ENCODE measurements at places on chromosomes 4 and X.

GRCh38 chr4:92182006-92182735, 121.6 kb upstream of the GRID2 start:
- H3K4me3 ChIP-seq, result no peak overlapping the region
- no peaks in the 10 kb centered on the region for H3K27me3 ChIP-seq
- no peaks in the 10 kb centered on the region for H3K36me3 ChIP-seq
- no peak for DNase-seq
- no peaks in the 10 kb centered on the region for H3K4me1 ChIP-seq

DNA sequence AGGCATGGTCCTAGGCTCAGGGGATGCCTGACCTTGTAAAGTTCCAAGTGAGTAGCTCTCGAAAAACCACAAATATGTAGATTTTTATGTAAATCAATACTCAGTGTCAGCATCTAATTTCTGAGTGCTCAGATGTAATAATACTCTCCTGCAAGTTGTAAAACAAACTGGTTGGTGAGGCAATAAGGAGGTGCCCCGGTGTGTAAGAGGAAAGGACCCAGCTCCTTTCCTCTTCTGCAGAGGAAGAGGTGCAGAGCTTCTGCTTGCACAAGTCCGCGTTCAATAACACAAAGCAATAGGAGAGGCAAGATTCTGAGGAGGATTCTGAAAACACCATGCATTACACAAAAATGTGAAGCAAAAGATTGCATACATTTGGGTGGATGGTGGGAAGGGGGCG, 43.6 kb upstream of the ENPP6 start:
- no peaks in the 10 kb centered on the region for H3K36me3 ChIP-seq
- no peak overlapping the region for H3K4me3 ChIP-seq
- H3K27ac ChIP-seq, result no peak overlapping the region
- no peak for DNase-seq
- H3K27me3 ChIP-seq, result no peaks in the 10 kb centered on the region
- H3K4me1 ChIP-seq, result no peaks in the 10 kb centered on the region

- H3K4me1 ChIP-seq, result no peaks in the 10 kb centered on the region
- H3K4me3 ChIP-seq, result no peak overlapping the region
- DNase-seq, result no peak
- H3K27me3 ChIP-seq, result no peaks in the 10 kb centered on the region
Observed at GRCh38 chr4:85725721-85726170, 250.8 kb downstream of the ARHGAP24 start.

DNA sequence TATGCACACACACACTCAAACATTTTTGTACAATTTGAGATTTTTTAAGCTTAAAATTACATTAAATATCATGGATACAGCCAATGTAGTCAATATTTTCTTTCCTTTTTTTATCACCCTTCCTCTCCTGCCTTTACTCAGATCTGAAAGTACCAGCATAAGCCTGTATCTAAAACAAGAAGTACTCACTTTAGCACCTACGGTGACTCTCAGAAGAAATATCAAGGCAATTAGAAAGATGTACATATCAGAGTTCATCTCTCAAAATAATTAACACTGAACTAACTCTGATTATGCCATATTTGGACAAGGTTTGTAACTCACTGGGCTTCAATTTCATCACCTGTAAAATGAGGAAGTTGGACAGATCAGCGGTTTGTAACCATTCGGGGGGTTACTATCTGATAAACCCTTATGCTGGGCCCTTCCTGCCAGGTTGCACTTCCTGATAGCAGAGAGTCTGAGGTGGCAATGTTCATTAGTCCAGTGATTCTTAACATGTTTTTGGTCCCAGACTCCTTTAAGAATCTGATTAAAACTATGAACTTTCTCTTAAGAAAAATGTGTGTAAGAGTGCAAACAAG, 5.7 kb upstream of the GPR174 start:
- no peak overlapping the region for H3K4me3 ChIP-seq
- no peaks in the 10 kb centered on the region for H3K36me3 ChIP-seq
- no peak for DNase-seq
- no peaks in the 10 kb centered on the region for H3K4me1 ChIP-seq
- H3K27ac ChIP-seq, result no peak overlapping the region

GRCh38 chr4:85823295-85823694, 348.3 kb downstream of the ARHGAP24 start:
- H3K4me1 ChIP-seq, result peaks cover 9% of the 10 kb centered on the region
- H3K36me3 ChIP-seq, result no peaks in the 10 kb centered on the region
- H3K27me3 ChIP-seq, result no peaks in the 10 kb centered on the region
- no peak overlapping the region for H3K4me3 ChIP-seq
- DNase-seq, result no peak

DNA sequence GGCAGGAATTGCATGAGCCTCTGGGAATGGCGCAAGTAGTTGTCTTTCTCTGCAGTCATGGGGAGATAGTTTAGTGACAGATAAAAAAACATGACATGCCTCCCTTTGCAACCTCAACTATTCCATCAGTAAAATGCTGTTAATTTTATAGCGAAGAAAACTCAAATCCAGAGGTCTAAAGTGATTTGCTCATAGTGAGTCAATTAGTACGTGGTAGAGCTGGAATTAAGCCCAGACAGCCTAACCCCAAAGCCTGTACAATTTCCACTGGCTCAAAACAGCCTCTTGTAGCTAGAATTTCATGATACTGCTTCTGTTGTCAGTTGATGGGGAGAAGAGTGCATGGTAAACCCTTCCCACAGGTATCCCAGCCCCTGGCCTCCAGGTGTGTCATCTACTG, 81.3 kb upstream of the TRPC5 start:
- no peaks in the 10 kb centered on the region for H3K27me3 ChIP-seq
- no peaks in the 10 kb centered on the region for H3K4me1 ChIP-seq
- DNase-seq, result no peak
- no peak overlapping the region for H3K4me3 ChIP-seq
- no peak overlapping the region for H3K27ac ChIP-seq

DNA sequence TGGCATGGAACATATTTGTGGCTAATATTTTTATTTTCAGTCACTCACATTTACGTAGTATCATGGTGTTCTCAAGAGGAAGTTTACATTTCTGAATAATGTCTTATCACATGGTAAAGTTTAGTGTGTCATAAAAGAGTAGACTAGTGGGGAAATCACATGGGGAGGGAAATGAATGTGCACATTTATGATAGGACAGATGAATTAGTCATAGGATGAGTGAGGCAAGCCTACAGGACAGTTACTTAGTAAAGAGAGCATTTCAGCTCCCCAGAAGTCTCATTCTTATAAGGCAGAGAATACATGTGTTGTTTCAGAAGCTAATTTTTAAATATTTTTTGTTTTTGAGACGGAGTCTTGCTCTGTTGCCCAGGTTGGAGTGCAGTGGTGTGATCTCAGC, 6.2 kb downstream of the GK start:
- H3K27ac ChIP-seq, result no peak overlapping the region
- no peak for DNase-seq
- no peak overlapping the region for H3K4me3 ChIP-seq

- H3K27ac ChIP-seq, result peak overlapping the region; percentile 68
- no peaks in the 10 kb centered on the region for H3K27me3 ChIP-seq
- peaks cover 13% of the 10 kb centered on the region for H3K4me1 ChIP-seq
- H3K36me3 ChIP-seq, result no peaks in the 10 kb centered on the region
Observed at GRCh38 chr4:185204238-185204910, 574 bp upstream of the CFAP97 start.

GRCh38 chr4:89358935-89359638, 51.5 kb upstream of the GPRIN3 start:
- no peaks in the 10 kb centered on the region for H3K27me3 ChIP-seq
- H3K27ac ChIP-seq, result no peak overlapping the region
- no peak for DNase-seq
- no peaks in the 10 kb centered on the region for H3K36me3 ChIP-seq

DNA sequence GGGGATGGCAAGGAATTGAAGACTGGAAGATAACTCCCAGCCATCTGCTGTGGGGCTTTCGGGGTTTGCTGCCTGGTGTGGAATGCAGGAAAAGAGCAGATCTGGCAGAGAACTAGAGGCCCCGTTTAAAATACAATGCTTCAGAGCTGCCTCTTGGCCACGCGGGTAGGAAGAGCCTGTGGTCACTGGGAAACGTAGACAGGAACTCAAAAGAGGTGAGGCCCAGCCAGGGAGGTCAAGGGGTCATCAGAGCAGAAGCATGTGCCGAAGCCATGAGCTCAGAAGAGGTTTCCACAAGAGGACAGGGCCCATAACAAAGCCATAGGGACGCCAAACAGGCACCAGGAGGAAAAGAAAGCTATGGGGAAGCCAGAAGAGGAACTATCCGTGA, 14.5 kb upstream of the STS start:
- H3K4me1 ChIP-seq, result peaks cover 14% of the 10 kb centered on the region
- no peak overlapping the region for H3K27ac ChIP-seq
- no peaks in the 10 kb centered on the region for H3K27me3 ChIP-seq
- H3K36me3 ChIP-seq, result no peaks in the 10 kb centered on the region
- DNase-seq, result no peak

DNA sequence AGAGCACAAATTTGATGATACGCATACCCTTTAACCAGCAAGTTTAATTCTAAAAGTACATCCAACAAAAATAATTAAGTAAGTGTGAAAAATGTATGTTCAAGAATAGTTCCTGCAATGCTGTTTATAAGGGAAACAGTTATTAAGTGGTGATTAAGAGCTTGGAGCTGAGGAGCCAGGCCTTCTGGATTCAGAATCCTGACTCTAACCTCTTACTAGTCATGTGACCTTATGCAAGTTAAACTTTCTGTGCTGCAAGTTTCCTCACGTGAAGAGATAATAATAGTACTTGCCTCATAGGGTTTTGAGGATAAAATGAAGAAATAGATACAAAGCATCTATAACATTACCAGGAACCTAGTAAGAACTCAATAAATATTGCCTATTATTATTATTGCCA, 77.7 kb downstream of the FAM13A start:
- no peaks in the 10 kb centered on the region for H3K36me3 ChIP-seq
- no peaks in the 10 kb centered on the region for H3K4me1 ChIP-seq
- H3K27me3 ChIP-seq, result no peaks in the 10 kb centered on the region
- H3K27ac ChIP-seq, result no peak overlapping the region
- no peak overlapping the region for H3K4me3 ChIP-seq

DNA sequence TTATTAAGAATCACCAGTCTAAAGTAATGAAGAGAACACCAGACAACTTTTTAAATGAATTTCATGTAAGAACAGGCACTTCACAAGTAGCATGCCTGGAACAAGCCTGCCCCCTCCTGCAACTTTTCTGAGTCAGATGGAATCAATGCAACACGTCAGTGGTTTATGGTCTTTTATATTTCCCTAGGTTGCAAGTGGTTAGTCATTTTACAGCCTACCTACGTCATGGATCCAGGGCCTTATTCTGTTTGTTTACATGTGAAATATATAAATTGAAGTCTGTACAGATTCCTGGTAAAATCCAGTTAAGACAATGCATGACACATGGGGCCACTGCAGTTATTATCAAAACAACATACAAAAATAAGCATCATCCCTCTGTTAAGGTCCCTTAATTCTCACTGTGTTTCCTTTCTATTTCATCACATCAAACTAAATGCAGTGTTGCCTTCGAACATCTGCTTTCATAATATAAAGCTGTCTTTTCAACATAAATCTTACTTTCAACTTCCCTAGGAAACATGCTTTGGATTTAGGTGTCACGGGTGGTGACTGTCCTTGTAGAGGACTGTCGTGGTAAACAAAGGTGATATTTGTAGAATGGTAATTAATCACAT, 309.3 kb downstream of the FRMPD4 start:
- peaks cover 2% of the 10 kb centered on the region for H3K27me3 ChIP-seq
- no peak overlapping the region for H3K4me3 ChIP-seq

- H3K36me3 ChIP-seq, result no peaks in the 10 kb centered on the region
- H3K4me3 ChIP-seq, result no peak overlapping the region
- DNase-seq, result no peak
- H3K4me1 ChIP-seq, result no peaks in the 10 kb centered on the region
Observed at GRCh38 chr4:101835121-101835904, 44.8 kb downstream of the BANK1 start.

GRCh38 chr4:156971165-156971675, 379 bp downstream of the PDGFC start:
- DNase-seq, result no peak
- peaks cover 3% of the 10 kb centered on the region for H3K4me1 ChIP-seq
- H3K36me3 ChIP-seq, result no peaks in the 10 kb centered on the region
- H3K4me3 ChIP-seq, result peak overlapping the region; percentile 88
- no peaks in the 10 kb centered on the region for H3K27me3 ChIP-seq
- H3K27ac ChIP-seq, result peak overlapping the region; percentile 68

DNA sequence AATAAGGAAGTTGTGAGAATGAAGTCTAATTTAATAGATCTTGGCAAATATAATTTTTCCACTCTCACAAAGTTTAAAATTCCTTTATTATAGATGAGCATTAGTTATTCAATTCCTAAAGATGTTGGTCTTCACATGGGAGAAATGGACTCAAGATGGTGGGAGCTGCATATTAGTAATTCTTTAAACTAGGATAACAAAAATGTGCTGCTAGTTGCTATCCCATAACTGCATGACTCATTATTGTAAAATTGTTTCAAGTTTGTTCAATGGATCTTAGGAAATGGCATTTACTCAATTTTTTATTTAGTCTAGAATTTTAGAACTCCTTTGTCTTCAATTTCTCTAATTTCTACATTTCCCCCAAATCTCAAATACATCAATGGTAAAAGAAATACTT, 155.8 kb downstream of the ATP10D start:
- H3K27me3 ChIP-seq, result no peaks in the 10 kb centered on the region
- no peaks in the 10 kb centered on the region for H3K4me1 ChIP-seq

DNA sequence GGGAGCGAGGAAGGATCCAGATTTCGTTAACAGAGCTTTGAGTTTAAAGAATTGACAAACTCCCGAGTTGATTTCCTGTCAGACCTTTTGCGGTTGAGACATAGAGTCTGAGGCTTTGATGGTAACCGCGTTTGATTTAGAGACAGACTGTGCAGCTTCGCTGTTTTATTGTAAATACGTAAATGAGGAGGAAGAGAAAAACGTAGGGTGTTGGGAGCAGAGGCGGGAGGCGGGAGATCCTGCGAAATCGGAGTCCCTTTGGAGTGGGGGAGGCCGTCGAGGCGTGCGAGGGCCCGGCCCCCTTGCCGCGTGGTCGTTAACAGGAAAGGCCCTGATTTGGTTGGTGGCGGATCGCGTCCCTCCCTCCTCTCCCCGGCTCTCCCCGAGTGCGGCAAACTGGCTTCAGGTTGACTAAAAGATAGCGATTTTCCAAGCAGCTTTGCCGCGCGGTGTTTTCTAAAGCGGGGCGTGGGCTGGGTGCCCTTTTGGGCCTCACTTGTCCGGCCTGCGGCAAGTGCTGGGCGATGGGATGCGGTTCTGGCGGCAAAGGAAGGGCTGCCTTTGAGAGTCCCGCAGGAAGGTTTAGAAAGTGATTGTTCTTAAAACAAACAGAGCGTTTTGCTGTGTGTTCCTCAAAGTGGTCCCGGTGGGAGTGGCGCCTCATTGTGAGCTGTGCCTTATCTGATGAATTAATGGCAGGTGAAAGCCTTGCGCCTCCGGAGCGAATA, 857 bp downstream of the SCML1 start:
- DNase-seq, result peak; percentile 58
- no peaks in the 10 kb centered on the region for H3K36me3 ChIP-seq
- peak overlapping the region; percentile 75 for H3K4me3 ChIP-seq
- peak overlapping the region; percentile 95 for H3K27ac ChIP-seq
- peaks cover 2% of the 10 kb centered on the region for H3K27me3 ChIP-seq
